ENCODE measurements at places on chromosomes 2 and 18. TPM values are rescaled to one million over a fixed set of nuclear protein-coding genes. Genes with fewer than 3 reads are reported as not detected.

The ITPRIPL1 gene
- total RNA-seq: 0.25 TPM

GRCh38 chr18:23619388-23619881, 33.1 kb upstream of the NPC1 start:
- peak; percentile 55 for DNase-seq
- H3K27me3 ChIP-seq: no peaks in the 10 kb centered on the region
- no peaks in the 10 kb centered on the region for H3K4me1 ChIP-seq
- peak overlapping the region; percentile 68 for H3K4me3 ChIP-seq
- H3K36me3 ChIP-seq: no peaks in the 10 kb centered on the region

The MARCHF4 gene
- 14.5 TPM for total RNA-seq

The CHRND gene
- not detected for total RNA-seq

DNA sequence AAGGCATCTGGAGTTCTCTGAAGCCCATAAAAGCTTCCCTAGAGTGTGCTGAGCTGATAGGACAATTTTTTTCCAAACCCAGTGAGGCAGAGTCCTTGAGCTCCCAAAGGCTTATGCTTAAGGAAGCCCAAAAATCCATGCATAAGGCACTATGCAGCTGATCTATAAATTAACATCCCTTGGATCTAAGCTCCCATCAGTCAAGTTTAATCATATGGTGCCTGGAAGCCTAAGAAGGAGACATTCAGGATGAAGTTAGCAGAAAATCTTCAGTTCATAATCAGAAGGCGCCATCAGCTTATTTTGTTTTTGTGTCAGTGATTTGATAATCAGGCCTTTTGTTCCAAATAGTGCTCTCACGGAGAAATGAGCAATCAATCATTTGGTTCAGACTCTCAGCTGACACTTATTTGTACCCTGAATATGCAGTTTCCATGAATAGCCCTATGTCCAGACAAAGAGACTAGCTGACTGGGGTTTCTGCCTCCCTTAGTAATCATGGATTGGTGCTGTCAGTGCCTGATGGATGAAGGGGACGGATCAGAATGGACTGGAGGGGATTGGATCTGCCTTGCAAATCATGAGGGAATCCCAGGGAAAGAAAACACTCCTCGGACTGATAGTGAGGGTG, 464.8 kb upstream of the RGPD4 start:
- H3K27ac ChIP-seq: no peak overlapping the region
- DNase-seq: no peak
- no peak overlapping the region for H3K4me3 ChIP-seq
- no peaks in the 10 kb centered on the region for H3K4me1 ChIP-seq

GRCh38 chr2:176508984-176509740, 239.9 kb downstream of the MTX2 start:
- DNase-seq: no peak
- no peak overlapping the region for H3K4me3 ChIP-seq
- no peaks in the 10 kb centered on the region for H3K27me3 ChIP-seq
- H3K36me3 ChIP-seq: no peaks in the 10 kb centered on the region
- H3K27ac ChIP-seq: no peak overlapping the region

DNA sequence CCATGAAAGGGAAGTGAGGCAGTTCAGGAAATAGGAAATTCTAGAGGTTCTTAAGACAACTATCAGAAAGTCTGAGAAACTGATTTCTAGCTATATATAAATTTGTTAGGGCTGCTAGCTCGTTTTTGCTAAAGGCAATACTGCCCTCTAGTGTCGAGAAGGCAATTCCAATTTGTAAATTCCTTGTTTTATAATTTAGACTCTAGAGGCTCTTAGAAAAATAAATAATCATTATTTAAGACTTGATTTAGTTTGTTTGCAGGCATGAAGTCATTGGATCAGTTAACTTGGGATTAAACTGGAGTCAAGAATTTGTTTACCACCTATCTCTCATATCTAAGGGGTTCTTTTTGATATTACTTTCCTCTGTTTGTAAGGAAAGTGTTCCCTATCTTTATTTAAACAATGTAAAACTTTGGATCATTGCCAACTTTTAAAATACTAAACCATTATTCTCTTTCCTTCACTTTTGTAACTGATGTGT, 66.2 kb downstream of the ACVR2A start:
- no peak overlapping the region for H3K27ac ChIP-seq
- H3K4me3 ChIP-seq: no peak overlapping the region
- peaks cover 8% of the 10 kb centered on the region for H3K36me3 ChIP-seq
- no peaks in the 10 kb centered on the region for H3K27me3 ChIP-seq

- no peak overlapping the region for H3K4me3 ChIP-seq
- H3K4me1 ChIP-seq: 0 out of 2 replicates have a peak, but pooled peaks cover 6% of the 10 kb centered on the region
- DNase-seq: no peak
- no peak overlapping the region for H3K27ac ChIP-seq
Observed at GRCh38 chr2:134246154-134246874, 7.6 kb upstream of the MGAT5 start.

GRCh38 chr2:144509001-144509878, 10.7 kb downstream of the ZEB2 start:
- no peaks in the 10 kb centered on the region for H3K36me3 ChIP-seq
- 0 out of 2 replicates have a peak overlapping the region, but pooled peaks have one; percentile 1 for H3K4me3 ChIP-seq
- peak overlapping the region; percentile 99 for H3K27ac ChIP-seq
- peak; percentile 50 for DNase-seq
- H3K27me3 ChIP-seq: no peaks in the 10 kb centered on the region

DNA sequence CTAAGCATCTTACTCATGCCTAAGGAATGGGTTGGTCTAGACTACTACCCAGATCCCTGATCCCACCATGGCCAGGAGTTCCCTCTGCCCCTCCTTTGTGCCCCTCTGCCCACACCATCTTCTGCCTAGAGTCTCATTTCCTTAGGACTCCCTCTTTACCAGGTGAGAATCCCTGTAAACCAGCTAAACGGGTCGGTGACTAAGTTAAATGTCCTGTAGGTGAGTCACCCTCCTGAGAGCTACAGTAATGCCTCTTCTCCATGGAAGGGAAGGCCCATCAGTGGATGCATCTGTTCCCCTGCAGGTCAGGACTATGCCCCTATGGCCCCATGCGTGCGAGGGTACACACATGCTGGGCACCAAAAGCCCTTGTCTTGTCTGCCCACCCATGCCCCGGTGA, 25.4 kb downstream of the PTGR3 start:
- no peaks in the 10 kb centered on the region for H3K4me1 ChIP-seq
- H3K36me3 ChIP-seq: no peaks in the 10 kb centered on the region
- no peak overlapping the region for H3K4me3 ChIP-seq
- no peak overlapping the region for H3K27ac ChIP-seq

The PARD3B gene
- total RNA-seq: 8.1 TPM

DNA sequence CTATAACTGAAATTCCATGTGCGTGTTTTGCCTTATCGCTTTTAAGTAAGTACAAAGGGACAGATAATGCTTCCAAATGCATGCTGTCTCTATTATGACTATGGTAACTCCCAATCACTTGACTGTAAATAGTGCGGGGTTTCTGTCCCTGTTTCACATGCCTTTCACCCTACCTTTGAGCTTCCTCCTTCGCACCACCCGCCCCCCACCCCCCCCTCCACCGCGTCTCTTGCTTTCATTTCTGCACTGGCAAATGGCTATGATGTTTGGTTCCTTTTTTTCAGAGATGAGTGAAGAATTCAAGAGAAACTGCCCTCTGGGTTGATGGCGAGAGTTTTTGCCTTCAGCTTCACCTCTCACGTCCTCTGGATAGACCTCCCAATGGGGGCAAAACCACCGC, 25.0 kb upstream of the SPP2 start:
- peak; percentile 9 for DNase-seq
- no peaks in the 10 kb centered on the region for H3K36me3 ChIP-seq
- peak overlapping the region; percentile 65 for H3K4me3 ChIP-seq
- peaks cover 18% of the 10 kb centered on the region for H3K27me3 ChIP-seq

DNA sequence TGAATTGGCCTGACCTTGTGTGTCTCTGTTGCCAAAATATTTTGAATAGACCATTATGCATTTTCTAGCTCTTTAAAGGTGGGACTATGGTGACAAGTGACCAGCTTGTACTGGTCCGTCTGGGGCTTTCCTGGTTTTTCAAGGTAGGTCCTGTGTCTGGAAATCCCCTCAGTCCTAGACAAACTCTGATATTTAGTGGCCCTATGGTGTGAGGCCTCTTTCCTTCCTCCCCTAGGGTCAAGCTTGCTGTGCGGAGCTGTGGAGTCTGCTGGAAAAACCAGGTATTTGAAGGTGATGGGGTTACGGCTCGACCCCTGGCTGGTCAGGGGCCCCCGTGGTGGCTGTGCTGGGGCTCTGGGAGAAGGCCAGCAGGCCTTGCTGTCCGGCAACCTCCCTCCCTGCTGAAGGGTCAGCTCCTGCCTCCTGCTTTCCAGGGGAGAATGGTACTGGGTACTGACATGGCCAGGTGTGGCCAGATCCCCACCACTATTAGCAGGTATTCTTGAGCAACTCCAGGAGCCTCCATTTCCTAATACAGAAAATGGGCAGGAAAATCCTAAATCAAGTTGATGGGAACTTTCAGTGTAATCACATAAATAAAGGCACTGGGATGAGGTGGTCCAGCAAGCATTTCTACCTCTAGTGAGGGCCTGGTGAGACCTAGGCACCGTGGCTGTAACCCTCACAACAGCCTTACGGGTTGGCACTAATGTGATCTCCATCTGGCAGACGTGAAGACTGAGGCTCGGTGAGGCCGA, 86.2 kb upstream of the HS6ST1 start:
- no peaks in the 10 kb centered on the region for H3K36me3 ChIP-seq
- H3K27me3 ChIP-seq: no peaks in the 10 kb centered on the region
- no peak for DNase-seq
- H3K4me1 ChIP-seq: peaks cover 20% of the 10 kb centered on the region
- H3K4me3 ChIP-seq: no peak overlapping the region
- H3K27ac ChIP-seq: no peak overlapping the region

DNA sequence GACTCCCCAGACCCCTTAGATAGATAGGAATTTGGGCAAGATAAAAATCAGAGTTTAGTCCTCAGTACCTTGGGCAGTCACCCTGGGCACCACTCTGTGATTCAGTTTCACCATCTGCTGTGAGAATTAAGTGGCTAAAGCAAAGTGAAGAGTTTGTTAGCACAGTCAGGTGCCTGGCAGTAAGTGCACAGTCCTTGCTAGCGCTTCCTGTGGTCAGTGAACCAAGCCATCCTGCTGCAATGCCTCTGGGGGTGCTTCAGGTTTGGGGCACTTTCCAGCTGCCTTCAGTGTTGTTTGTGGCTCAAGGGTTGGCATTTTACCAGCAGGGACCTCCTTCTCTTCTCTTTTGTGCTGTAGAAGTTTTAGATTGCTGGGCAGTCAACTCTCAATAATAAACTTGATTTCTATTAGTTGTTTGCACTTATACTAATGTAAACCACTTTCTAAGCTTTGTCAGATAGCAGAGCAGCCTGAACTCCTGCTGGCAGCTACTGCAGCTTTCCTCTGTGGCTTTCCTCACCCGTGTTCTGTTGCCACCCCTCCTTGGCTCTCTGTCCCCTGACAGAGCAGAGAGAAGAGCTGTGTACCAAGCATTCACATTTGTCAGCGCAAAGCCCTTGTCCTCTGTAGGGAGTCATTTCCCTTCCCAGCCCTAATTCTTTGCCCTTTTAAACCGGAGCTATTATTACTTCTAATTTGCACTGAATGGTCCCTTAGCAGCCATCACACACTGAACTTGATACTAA, 48.4 kb upstream of the RMP24 start:
- H3K27ac ChIP-seq: no peak overlapping the region
- no peak for DNase-seq
- H3K4me1 ChIP-seq: no peaks in the 10 kb centered on the region

The NEB gene
- 1.3 TPM for total RNA-seq

DNA sequence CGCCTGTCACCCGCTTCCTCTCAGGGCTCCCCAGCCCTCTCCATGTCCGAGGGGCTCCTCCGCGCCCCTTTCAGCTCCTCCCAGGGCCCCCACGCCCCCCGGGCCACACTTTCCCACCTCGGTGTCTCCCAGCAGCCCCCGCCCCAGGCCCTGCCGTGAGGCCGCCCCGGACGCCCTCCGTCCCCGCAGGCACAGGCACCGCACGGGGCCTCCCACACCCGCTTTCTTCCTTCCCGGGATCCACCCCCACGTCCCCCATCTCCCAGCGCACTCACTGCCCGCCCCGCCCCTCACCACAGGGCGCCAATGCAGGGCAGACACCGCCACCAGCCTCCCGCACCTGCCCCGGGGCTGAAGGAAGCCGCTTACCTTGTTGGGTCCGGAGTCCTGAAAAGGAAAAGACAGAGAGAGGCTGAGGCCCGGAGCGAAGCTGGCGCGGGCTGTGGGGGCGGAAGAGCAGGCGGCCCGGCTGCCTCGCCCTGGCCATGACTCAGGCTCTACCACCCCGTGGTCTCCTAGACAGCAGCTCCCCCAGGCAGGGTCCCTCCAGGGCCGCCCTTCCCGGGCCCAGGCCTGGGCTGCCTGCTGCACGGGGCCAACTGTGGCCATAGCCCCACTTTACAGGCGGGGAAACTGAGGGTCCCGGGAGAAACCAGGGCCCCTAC, 37.7 kb downstream of the KIF1A start:
- H3K36me3 ChIP-seq: no peaks in the 10 kb centered on the region
- DNase-seq: no peak
- no peak overlapping the region for H3K4me3 ChIP-seq
- H3K27me3 ChIP-seq: peaks cover 16% of the 10 kb centered on the region
- H3K27ac ChIP-seq: no peak overlapping the region

GRCh38 chr2:234076451-234076850, 25.9 kb downstream of the SPP2 start:
- H3K36me3 ChIP-seq: no peaks in the 10 kb centered on the region
- no peak overlapping the region for H3K27ac ChIP-seq
- no peaks in the 10 kb centered on the region for H3K4me1 ChIP-seq
- DNase-seq: no peak
- H3K27me3 ChIP-seq: peaks cover 14% of the 10 kb centered on the region
- no peak overlapping the region for H3K4me3 ChIP-seq

DNA sequence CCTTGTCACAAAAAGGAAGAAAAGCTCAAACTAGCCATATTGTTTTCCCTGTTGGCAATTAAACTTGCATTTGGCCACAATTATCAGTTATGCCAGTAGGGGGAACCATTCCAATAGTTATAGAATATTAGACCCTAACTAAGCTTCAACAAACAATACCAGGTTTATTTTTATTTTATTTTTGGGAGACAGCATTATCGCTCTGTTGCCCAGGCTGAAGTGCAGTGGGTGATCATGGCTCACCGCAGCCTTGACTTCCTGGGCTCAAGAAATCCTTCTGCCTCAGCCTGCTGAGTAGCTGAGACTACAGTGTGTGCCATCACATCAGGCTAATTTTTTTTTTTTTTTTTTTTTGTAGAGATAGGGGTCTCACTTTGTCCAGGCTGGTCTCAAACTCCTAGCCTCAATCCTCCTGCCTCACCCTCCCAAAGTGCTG, 102.1 kb downstream of the ATAD2B start:
- H3K4me3 ChIP-seq: no peak overlapping the region
- H3K27me3 ChIP-seq: no peaks in the 10 kb centered on the region
- H3K27ac ChIP-seq: no peak overlapping the region
- no peaks in the 10 kb centered on the region for H3K36me3 ChIP-seq
- peaks cover 18% of the 10 kb centered on the region for H3K4me1 ChIP-seq

- peak within 1 kb of the TSS; percentile 78 for H3K4me3 ChIP-seq
- no peaks in the 10 kb centered on the region for H3K27me3 ChIP-seq
- no peaks in the 10 kb centered on the region for H3K36me3 ChIP-seq
- H3K27ac ChIP-seq: no peak within 1 kb of the TSS
- peak; percentile 88 for DNase-seq
- peaks cover 12% of the 10 kb centered on the region for H3K4me1 ChIP-seq
Observed at GRCh38 chr2:204544961-204545860, at the start of gene PARD3B. Gene PARD3B, plus strand, starts transcription at chr2:204545475. Its CDS starts 525 bp downstream, at chr2:204546000.

DNA sequence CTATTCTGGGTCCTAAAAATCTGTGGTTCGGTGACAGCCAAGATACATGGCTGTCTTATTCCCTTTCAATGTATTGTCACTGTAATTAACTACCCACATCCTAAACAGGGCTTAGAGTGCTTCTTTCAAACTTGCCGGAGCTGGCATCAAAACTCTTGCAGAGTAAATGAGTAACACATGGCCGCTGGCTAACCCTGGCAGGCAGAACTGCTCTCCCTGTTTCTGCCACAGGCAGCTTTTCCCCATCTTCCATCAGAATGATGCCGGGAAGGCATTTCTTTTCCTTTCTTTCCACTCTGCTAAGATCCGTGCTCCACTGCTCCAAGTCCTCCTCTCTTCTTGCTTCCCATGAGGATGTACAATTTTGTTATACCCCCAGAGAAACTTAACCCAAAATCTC, 54.8 kb upstream of the PTPRM start:
- H3K27ac ChIP-seq: no peak overlapping the region
- H3K4me3 ChIP-seq: no peak overlapping the region
